Left cardiac atrium (tissue), 4 donors: ENCODE measurements at places on chromosomes 5 and 9. TPM values are rescaled to one million over a fixed set of nuclear protein-coding genes. Genes with fewer than 3 reads are reported as not detected.

The ALDOB gene
- total RNA-seq = 0.53 TPM

The PDE8B gene
- total RNA-seq = 40.2 TPM

The CORO2A gene
- 0.60 TPM for total RNA-seq

The CCDC69 gene
- total RNA-seq = 161 TPM

The SCGB3A2 gene
- total RNA-seq = not detected

The FRMPD1 gene
- total RNA-seq = 0.77 TPM

The ADAMTSL2 gene
- 13.9 TPM for total RNA-seq
